ENCODE measurements at places on chromosomes 1 and 21. TPM values are rescaled to one million over a fixed set of nuclear protein-coding genes. Genes with fewer than 3 reads are reported as not detected.
A peak's percentile ranks its signal among the peaks of the same experiment; 100 is the strongest.

DNA sequence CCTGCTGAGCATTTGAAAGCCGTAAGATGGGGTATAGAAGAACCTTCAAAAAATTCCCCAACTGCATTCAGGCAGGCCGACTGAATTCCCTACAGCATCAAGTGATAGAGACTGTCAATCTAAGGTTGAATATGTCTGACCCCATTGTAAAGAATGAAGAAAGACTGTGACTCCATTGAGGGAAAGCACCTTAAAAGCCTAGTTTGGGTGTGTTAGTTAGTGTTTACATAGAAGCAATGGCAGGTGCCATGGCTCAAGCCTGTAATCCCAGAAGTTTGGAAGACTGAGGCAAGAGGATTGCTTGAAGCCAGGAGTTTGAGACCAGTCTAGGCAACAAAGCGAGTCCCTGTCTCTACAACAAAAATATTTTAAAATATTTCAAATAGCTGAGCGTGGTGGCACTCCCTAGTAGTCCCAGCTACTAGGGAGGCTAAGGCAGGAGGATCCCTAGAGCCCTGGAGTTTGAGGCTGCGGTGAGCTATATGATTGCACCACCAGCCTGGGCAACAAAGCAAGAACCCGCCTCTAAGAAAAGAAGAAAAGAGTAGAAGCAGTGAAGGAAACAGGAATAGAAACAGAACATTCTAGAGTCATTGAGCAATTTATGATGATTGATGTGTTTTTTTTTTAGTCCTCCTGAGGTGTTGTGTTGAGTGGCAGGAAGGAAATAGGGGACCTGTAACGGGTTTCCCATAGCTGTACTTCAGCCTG is 15.4 kb downstream of the POLR3GL start:
- no peak for DNase-seq
- H3K27me3 ChIP-seq, result no peaks in the 10 kb centered on the region
- peaks cover 76% of the 10 kb centered on the region for H3K4me1 ChIP-seq

- H3K36me3 ChIP-seq, result no peaks in the 10 kb centered on the region
- H3K27me3 ChIP-seq, result no peaks in the 10 kb centered on the region
- no peak overlapping the region for H3K4me3 ChIP-seq
- DNase-seq, result no peak
- no peaks in the 10 kb centered on the region for H3K4me1 ChIP-seq
Measured at GRCh38 chr1:56562891-56563452, 16.4 kb downstream of the PLPP3 start.

GRCh38 chr1:94055459-94056122 is 65.4 kb downstream of the ABCA4 start:
- no peak overlapping the region for H3K27ac ChIP-seq
- H3K36me3 ChIP-seq, result no peaks in the 10 kb centered on the region
- H3K4me3 ChIP-seq, result no peak overlapping the region
- no peak for DNase-seq
- H3K27me3 ChIP-seq, result no peaks in the 10 kb centered on the region
- no peaks in the 10 kb centered on the region for H3K4me1 ChIP-seq

PRELP gene
- 243 TPM for total RNA-seq

DNA sequence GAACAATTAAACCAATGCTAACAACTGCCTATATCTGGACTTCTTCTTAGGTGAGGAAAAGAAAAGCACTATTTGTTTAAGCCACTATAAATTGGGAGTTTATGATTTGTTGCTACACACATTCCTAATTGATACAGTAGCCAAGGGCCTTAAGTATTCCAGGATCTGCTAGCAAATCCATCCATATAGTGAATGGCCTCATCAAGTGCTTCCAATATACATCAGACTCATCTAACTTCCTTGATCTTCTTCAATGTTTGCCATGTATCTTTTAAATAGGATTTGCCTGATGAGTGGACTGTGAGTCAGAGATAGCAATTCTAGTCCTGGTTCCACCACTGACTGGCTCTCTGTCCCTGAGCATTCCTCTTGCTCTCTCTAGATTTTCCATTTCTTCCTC is 430.2 kb downstream of the OMA1 start:
- no peaks in the 10 kb centered on the region for H3K4me1 ChIP-seq
- H3K27ac ChIP-seq, result no peak overlapping the region
- H3K36me3 ChIP-seq, result no peaks in the 10 kb centered on the region
- no peak overlapping the region for H3K4me3 ChIP-seq
- DNase-seq, result no peak

DNA sequence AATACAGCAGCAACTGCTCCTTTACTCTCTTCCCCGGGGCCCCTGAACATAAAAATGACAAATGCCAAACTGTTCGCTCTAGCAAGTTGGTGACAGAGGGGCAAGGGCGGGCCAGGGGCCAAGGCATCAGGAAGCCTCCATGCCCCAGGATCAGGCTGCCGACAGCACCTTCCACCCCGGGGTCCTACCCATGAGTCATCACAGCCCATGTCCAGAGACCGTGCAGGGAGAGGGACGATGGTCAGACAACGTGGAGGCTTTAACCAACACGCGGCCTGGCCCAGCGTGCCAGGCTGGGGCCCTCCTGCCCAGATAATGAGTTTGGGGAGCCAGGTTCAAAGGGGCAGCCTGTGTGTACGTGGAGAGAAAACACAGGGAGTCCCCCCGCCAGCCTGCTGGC is 90.5 kb downstream of the CASZ1 start:
- H3K27ac ChIP-seq, result peak overlapping the region; percentile 68
- H3K36me3 ChIP-seq, result no peaks in the 10 kb centered on the region
- H3K4me1 ChIP-seq, result no peaks in the 10 kb centered on the region
- no peaks in the 10 kb centered on the region for H3K27me3 ChIP-seq
- DNase-seq, result no peak

GRCh38 chr1:205627956-205628355 is 3.9 kb downstream of the ELK4 start:
- H3K27ac ChIP-seq, result no peak overlapping the region
- H3K4me3 ChIP-seq, result no peak overlapping the region
- H3K36me3 ChIP-seq, result peaks cover 5% of the 10 kb centered on the region
- DNase-seq, result no peak
- peaks cover 35% of the 10 kb centered on the region for H3K4me1 ChIP-seq
- H3K27me3 ChIP-seq, result no peaks in the 10 kb centered on the region

- no peaks in the 10 kb centered on the region for H3K36me3 ChIP-seq
- no peak overlapping the region for H3K27ac ChIP-seq
- DNase-seq, result no peak
- H3K4me3 ChIP-seq, result no peak overlapping the region
Measured at GRCh38 chr1:98737835-98738234, 76.3 kb downstream of the SNX7 start.

DNA sequence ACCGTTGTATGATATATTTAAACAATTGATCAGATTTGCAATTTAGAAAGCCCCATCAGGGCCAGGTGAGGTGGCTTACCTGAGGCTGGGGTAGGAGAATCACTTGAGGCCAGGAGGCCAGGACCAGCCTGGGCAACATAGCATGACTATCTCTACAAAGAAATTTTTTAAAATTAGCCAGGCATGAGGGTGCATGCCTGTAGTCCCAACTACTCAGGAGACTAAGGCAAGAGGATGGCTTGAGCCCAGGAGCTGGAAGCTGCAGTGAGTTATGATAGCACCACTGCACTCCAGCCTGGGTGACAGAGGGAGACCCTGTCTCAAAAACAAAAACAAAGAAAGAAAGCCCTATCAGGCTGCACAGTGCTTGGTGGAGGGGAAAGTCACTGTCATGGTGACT is 159.9 kb upstream of the RAB4A start:
- H3K27ac ChIP-seq, result no peak overlapping the region
- no peak for DNase-seq
- no peaks in the 10 kb centered on the region for H3K27me3 ChIP-seq
- H3K36me3 ChIP-seq, result no peaks in the 10 kb centered on the region

SLC25A34 gene
- 4.2 TPM for total RNA-seq

GRCh38 chr1:163442895-163443294 is 121.1 kb downstream of the NUF2 start:
- H3K27me3 ChIP-seq, result no peaks in the 10 kb centered on the region
- no peak overlapping the region for H3K27ac ChIP-seq
- no peaks in the 10 kb centered on the region for H3K4me1 ChIP-seq
- no peak for DNase-seq
- H3K36me3 ChIP-seq, result no peaks in the 10 kb centered on the region
- H3K4me3 ChIP-seq, result no peak overlapping the region

BEST4 gene
- total RNA-seq, result not detected

TCHHL1 gene
- total RNA-seq, result not detected

GRCh38 chr1:170032531-170033280 is 41.8 kb downstream of the KIFAP3 start:
- no peaks in the 10 kb centered on the region for H3K27me3 ChIP-seq
- H3K27ac ChIP-seq, result no peak overlapping the region
- H3K36me3 ChIP-seq, result peaks cover 24% of the 10 kb centered on the region
- DNase-seq, result no peak
- no peak overlapping the region for H3K4me3 ChIP-seq

OLFM3 gene
- total RNA-seq, result not detected

TCHH gene
- 0.04 TPM for total RNA-seq

GRCh38 chr1:168601051-168601450 is 24.6 kb downstream of the XCL1 start:
- H3K4me1 ChIP-seq, result no peaks in the 10 kb centered on the region
- H3K27ac ChIP-seq, result no peak overlapping the region
- no peak overlapping the region for H3K4me3 ChIP-seq
- no peaks in the 10 kb centered on the region for H3K36me3 ChIP-seq
- H3K27me3 ChIP-seq, result no peaks in the 10 kb centered on the region

GRCh38 chr1:183778568-183779433 is 26.1 kb upstream of the RGL1 start:
- H3K27me3 ChIP-seq, result no peaks in the 10 kb centered on the region
- H3K4me1 ChIP-seq, result no peaks in the 10 kb centered on the region
- no peak overlapping the region for H3K4me3 ChIP-seq
- DNase-seq, result no peak
- H3K36me3 ChIP-seq, result no peaks in the 10 kb centered on the region
- no peak overlapping the region for H3K27ac ChIP-seq

FBLIM1 gene
- total RNA-seq, result 124 TPM

TRIM45 gene
- 4.8 TPM for total RNA-seq

LAD1 gene
- 8.8 TPM for total RNA-seq

LCE3D gene
- total RNA-seq, result not detected

DNA sequence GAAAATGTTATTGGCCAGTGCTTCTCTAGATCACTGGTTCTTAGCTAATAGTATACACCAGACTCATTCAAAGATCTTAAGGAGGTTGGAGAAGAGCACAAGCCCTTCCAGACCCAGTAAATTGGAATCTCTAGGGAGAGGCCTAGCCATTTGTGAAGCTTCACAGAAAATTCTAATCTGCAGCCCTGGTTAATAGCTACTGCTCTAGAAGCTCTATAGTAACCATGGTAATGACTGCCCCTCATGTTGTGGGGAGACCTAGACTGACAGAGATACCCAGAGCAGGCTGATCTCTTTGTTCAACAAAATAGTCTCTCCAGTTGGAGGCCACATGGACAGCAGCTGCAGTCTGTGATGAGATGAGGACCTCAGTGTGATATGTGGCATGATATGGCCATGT is 31.7 kb downstream of the ARID1A start:
- H3K27me3 ChIP-seq, result no peaks in the 10 kb centered on the region
- H3K4me3 ChIP-seq, result no peak overlapping the region
- peaks cover 25% of the 10 kb centered on the region for H3K36me3 ChIP-seq
- H3K27ac ChIP-seq, result no peak overlapping the region

- H3K27me3 ChIP-seq, result no peaks in the 10 kb centered on the region
- H3K27ac ChIP-seq, result no peak overlapping the region
- H3K4me1 ChIP-seq, result no peaks in the 10 kb centered on the region
- no peak for DNase-seq
- no peaks in the 10 kb centered on the region for H3K36me3 ChIP-seq
- no peak overlapping the region for H3K4me3 ChIP-seq
Measured at GRCh38 chr21:38273745-38274542, 17.2 kb downstream of the KCNJ15 start.

OR2T29 gene
- not detected for total RNA-seq

DNA sequence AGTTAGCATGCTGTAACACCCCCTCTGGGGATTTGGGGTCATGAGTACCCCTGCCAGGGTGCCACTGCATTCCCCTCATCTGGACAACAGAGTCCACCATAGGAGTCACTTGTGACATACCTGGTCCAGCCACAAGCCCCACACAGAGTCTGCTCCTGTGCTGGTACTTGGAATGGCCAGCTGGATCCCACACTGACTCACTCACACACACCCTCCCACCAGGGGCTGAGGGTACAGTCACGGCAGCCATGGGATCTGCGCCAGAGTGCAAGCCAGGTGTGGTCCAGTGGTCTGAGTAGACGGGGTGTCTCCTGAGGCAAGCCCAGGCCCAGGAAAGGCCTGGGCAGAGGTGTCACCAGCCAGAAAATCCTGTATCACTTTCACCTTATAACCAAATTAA is 67.7 kb downstream of the MRPL39 start:
- no peaks in the 10 kb centered on the region for H3K36me3 ChIP-seq
- no peaks in the 10 kb centered on the region for H3K27me3 ChIP-seq
- H3K27ac ChIP-seq, result no peak overlapping the region
- H3K4me3 ChIP-seq, result no peak overlapping the region

ZNF697 gene
- 14.8 TPM for total RNA-seq

DNA sequence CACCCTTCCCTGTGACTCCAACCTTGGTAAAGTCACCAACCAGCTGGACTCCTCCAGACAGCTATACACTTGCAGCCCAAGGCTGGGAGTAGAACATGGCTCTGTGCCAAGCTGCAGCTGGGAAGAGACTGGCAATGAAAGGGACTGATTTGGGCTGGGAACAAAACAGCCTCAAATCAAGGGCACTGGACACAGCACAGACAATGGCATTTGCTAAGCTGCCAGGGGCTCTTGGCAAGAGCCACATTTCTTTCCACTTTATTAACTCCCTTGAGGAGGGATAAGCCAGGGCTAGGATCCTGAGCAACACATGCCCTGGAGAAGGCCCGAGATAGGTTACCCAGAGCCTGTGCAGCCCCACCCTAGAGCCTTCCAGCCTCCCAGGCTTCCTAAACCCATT is 12.0 kb downstream of the SYT11 start:
- H3K36me3 ChIP-seq, result no peaks in the 10 kb centered on the region
- H3K27me3 ChIP-seq, result no peaks in the 10 kb centered on the region
- peak; percentile 60 for DNase-seq
- peak overlapping the region; percentile 65 for H3K27ac ChIP-seq
- H3K4me3 ChIP-seq, result no peak overlapping the region
- peaks cover 20% of the 10 kb centered on the region for H3K4me1 ChIP-seq

DNA sequence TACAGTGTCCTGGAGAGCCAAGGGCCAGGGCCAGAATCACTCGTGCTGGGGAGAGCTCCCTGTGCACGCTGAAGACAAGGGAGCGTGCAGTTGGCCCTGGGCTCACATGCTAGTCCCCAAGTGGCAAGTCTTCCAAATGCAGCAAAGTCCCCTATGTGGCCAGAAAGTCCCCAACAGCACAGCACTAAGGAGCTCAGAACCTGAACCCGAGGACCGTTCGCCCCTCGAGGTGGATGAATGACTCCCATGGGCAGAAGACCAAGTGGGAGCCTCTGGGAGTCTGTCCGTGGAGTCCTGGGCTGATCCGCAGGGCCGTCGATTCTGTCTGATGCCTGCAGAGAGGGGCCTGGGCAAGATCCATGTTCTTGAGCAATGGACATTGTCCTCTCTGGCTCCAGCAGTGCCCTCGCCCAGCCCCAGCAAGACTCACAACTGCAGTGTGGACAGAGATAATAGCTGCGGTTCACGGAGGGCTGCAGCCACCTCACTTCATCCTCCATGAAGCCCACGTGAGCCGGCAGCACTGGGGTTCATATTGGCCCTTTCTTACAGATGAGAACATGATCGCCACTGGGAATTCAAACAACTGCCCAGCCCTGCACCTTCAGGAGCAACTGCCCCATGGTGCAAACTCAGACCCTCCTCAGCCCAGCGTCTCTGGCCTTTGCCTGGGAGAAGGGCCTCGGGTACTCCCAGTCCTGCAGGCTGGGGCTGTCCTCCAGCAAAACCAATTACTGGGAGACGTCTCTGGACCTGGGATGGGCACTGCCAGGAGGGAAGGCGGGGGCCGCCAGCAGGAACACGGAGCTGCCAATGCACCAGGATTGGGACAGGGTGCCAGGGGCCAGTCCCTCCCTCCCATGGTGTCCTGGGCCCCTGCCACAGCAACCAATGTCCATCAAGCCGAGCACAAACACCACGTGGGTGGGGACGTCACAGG is 243.7 kb downstream of the NPHP4 start:
- no peak overlapping the region for H3K4me3 ChIP-seq
- peaks cover 27% of the 10 kb centered on the region for H3K4me1 ChIP-seq
- no peak for DNase-seq
- H3K27me3 ChIP-seq, result no peaks in the 10 kb centered on the region

Measured in right atrium auricular region (tissue), 2 donors.